ENCODE measurements at places on chromosomes 5 and 9.

DNA sequence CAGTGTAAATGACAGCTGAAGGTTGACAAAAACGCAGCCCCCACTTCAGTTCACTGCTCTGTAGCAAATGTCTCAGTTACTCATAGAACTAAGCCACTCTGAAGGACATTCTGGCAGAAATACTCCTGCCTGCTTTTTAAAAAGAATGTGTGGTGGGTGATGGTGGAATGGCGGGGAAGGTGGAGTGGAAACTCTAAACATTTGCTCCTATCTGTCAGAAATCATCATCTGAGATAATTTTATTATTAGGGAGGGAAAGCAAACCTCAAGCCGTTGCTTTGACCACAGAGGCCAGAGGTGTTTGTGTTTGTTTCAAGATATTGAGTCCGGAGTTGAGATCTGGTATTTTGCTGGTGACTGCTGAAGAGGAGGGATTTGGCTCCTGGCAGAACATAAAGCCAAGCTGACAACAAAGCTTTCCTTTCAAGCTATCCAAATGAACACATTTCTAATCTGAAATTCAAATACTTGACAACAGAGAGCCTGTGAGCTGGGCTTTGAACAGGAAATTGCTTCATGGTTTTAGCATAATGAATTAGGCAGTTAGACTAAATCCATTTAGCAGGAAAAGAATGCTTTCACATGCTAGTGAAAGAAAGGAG, 362.7 kb downstream of the CSNK1G3 start:
- DNase-seq, result no peak

DNA sequence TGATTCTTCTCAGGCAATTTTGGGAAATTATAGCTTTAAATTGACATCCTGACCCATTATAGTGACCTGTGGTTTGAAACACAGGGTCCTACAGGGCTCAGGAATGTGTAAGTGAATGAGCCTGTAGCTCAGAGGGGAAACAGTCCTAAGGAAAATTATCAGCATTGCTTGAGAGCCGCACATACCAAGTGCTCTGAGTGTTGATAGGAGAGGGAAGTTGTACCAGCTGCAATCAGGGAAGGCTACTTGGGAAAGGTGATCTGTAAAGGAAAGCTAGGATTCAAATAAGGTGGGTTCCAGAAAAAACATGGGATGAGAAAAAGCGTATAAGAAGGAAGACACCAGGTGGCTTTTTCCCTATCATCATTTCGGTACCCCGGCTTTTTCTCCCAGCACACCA, 4.4 kb upstream of the SLC25A51 start:
- no peak for DNase-seq

DNA sequence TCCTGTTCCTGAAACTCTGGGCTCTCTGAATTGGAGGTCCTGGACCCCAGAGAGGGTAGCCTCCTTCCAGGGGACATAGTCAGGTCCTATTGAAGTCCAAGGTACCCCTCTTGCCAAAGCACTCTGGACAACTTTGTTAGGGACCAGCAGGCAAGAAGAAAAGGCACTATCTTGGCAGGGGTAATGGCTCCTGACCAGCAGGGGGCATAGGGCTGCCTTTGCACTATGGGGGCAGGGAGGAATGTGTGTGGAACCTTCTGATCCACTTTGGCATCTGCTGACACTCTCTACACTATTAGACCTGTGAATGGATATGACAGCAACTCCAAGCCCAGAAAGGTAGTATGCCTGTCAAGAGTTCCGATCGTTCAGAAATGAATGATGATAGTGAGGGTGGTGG, 179.0 kb upstream of the CD180 start:
- DNase-seq, result no peak

DNA sequence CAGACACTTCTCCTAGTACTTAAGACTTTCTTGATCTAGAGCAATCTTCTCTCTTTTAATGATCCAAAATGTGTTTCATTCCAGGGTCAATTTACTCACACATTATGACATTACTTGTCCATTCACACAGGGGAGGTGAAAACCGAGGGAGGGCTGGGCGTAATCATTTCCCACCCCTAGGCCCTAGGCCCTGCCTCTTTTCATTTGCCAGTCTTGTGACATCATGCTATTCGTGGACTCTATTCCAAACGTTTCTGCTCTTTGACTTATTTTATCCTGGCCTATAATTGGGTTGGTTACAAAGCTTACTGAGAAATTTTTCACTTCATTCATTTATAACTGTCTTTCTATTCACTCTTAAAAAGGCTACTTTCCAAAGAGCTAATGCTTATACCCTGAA, 2.4 kb downstream of the DCAF12 start:
- DNase-seq, result peak; percentile 66

- DNase-seq, result no peak
Observed at GRCh38 chr5:133360693-133361472, 251.5 kb downstream of the FSTL4 start.

DNA sequence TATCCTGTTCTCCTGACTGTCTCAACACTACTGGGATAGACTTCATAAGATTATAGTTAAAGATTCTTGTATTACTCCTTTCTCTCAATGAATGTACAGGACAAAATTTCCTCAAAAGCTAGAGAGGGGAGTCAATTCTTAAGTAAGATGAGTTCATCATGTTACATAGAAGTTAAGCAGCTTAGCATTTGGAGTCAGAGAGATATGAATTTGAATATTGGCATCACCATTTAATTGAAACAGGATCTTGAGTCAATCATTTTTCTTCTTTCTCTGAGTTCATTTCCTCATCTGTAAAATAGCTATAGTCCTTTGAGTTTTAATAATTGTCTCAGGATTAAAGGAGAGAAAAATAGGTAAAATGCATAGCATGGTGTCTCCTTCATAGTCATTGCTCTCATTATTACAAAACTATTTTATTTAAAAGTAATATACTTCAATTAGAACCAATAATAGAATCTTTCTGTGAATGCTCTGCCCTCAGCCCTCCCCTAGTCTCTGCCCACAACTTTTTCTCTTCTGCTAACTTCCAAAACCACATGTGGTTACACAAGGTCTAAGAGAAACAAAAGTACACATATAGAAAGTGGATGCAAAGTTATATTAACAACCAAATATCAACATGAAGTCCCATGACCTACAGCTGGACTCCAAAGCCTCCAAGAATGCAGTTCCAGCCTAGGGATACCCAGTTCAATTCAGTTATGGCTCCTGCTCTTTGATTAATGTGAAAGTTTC, 265.6 kb downstream of the TLE1 start:
- DNase-seq, result no peak

DNA sequence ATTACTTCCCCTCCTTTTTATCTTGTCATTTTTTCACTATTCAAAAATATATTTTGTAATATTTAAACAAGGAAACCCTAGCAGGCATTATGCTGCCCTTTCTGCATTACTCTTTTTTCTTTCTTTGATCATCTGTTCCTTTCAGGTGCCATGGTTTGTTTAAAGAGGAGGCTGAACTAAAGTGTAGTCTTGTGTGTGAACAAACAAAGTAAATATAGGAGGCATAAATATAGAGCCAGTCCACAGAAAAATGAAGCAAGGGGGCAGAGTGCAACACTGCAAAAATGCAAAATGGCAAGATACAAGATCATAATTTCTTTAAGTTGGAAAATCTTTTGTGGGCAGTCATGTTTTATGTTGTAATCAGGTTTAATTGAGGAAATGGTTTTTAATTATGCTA, 947.3 kb upstream of the COX7C start:
- DNase-seq, result no peak

DNA sequence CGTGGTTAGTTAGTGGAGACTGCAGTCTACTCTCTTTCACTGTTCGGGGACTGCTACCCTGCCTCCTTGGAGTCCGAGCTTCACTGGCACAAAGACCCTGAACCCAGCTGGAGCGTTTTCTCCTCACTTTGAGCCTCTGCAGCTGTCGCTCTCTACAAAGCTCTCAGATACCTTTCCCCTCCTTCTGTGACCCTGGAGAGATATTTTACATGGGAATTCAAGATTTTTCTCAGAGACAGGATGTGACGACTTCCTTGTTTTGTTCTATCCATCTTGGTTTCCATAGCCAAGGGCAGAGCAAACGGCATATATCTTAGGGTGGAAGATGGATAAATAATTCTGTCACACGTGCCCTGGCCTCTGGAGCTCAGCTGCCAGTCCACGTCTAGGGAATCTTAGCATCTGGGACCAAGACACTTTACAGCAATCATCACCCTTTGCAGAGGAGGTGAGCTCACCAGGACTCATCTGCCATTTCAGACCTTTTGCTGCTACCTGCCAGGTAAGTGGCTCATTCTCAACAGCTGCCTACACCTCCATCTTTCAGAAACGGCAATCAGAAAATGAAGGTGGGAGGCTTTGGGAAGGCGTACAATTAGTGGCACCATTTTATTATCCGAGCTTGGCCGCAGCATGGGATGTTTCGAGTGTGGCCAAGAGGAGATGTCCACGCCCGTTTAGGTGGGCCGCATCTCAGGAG, at the start of gene BTNL9:
Gene BTNL9 (plus strand): TSS at position 336 of the 700 bp plus-strand sequence. CDS start 5,224 bp downstream, outside the sequence.
- no peak for DNase-seq

DNA sequence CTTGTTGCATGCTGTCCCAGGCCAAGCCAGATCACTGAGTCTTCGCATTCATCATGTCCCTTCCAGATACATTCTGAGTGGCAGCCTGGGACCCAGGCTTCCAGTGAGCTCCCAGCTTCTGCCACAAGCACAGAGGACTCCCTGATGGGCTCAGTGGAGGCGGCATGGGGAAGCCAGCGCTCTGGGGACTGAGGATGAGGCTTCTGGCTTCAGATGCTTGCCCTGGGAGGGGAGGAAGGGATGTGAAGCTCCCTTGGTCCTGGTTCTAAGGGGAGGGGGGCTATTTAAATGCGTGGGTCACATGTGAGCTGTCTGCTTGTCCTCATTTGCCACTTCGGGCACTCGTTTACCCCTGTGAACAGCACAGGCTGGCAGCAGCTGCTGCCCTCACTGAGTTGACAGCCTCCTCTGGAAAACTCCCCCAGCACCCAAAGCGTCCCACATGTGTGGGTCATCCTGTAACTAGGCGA, 174.0 kb downstream of the NR3C1 start:
- no peak for DNase-seq

GRCh38 chr9:77094150-77094549, 74.7 kb downstream of the FOXB2 start:
- no peak for DNase-seq

DNA sequence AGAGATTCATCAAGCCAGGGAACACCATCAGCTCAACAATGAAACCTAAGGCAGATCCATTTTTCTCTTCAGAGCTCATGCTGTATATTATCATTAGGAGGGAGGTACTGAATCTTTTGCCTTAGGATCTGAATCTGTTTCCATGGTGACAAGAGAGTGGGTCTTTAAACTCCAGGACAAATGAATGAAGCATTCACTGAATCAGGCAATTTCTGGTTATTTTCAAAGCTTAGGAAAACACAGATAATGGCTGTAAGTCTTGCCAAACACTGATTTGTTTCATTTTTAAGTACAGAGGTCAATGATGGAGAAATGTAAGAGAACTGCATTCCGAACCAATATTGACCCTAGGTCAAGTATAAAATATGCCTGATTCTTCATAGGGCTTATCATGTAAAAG, 84.9 kb downstream of the GNA14 start:
- no peak for DNase-seq

GRCh38 chr5:130112246-130112645, 208.0 kb downstream of the CHSY3 start:
- DNase-seq, result no peak

GRCh38 chr9:84620338-84620737, 49.2 kb upstream of the NTRK2 start:
- no peak for DNase-seq

DNA sequence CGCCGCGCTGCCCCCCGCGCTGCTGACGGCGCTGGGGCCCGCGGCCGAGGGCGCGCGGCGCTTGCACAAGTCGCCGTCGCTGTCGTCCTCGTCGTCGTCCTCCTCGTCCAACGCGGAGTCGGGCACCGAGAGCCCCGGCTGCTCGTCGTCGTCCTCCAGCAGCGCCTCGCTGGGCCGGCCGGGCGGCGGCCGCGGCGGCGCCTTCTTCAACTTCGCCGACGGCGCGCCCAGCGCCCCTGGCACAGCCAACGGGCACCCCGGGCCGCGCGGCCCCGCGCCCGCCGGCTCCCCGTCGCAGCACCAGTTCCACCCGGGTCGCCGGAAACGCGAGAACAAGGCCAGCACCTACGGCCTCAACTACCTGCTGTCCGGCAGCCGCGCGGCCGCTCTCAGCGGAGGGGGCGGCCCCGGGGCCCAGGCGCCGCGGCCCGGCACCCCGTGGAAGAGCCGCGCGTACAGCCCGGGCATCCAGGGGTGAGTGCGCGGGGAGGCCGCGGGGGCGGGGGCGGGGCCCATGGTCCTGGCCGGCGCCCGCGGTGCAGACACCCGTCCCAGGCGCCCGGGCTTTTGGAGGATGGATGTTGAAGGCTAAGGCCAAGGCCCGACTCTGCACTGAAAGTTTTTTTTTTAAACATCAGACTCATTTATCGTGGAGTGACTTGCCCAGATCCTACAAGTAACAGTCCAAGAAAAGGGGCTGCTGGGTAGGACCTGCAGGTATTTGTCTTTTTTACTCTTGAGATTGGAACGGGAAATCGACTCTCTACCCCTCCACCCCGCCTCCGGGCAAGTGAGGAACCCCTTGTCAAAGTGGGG, 1.2 kb downstream of the TENT4A start:
- peak; percentile 22 for DNase-seq

- DNase-seq, result no peak
Observed at GRCh38 chr5:131210151-131210510, 39.4 kb downstream of the LYRM7 start.

DNA sequence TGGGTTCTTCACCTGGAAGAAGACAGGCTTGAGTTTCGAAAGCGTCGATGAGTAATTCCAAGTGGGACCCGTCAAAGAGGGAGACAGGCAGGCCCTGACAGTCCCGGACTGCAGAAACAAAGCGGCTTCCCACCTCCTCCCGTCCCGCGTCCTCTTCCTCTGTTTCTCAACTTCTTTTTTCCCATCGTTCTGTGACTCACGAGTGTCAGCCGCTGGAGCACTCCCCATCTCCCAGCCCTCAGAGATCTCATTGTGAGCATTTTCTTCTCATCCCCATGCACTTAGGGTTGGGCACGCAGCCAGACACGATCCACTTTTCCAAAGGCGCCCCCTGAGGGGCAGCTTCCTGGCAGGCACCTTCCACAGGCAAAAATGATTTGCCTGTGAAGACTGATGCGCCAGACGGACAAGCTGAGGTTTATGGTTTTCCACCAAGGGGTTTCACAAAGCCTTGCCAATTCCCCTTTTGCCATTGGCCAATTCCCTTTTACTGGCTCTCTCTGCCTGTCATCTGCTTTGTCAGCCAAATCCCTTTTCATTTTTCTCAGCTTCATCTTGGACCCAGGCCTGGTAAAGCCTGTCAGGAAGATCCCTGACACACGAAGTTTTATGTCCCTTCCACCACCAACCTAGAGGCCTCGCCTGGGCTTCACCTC, 86.5 kb upstream of the ANKRD55 start:
- DNase-seq, result no peak

- no peak for DNase-seq
Observed at GRCh38 chr9:89418474-89418845, 79.5 kb downstream of the SEMA4D start.

DNA sequence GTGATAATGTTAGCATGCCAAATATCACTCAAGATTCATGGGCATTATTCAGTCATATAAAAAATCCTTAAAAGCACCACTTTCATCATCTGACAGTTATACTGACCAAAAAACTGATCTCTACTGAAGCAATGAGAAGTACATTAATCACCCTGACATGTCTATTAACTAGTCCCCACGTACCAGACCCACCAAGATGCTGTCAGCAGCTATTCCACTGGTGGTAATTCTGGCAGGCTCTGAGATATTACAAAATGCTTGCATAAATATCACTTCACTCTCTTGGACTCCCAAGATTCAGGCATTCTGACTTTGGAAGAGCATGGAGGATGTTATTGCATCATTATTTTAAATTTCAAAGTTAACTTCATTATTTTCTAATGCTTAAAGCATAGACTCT, 717.0 kb downstream of the DNAH5 start:
- DNase-seq, result no peak

All from RKO (cell line).